ENCODE measurements at places on chromosomes 4 and X.

- DNase-seq = no peak
These were observed 432.5 kb upstream of the TENM3 start for GRCh38 chr4:181810711-181811110.

GRCh38 chr4:159282944-159283343 is 180.1 kb downstream of the RAPGEF2 start:
- no peak for DNase-seq

- no peak for DNase-seq
These were observed 856 bp downstream of the SLC9B1 start for GRCh38 chr4:103018391-103019307.

- no peak for DNase-seq
These were observed at the start of gene PSAPL1 for GRCh38 chr4:7434766-7435150. Gene PSAPL1 (minus strand): TSS chr4:7434930. CDS start chr4:7434879, 51 bp downstream.

- DNase-seq = no peak
These were observed 172.3 kb downstream of the SHROOM3 start for GRCh38 chr4:76607266-76607799.

DNA sequence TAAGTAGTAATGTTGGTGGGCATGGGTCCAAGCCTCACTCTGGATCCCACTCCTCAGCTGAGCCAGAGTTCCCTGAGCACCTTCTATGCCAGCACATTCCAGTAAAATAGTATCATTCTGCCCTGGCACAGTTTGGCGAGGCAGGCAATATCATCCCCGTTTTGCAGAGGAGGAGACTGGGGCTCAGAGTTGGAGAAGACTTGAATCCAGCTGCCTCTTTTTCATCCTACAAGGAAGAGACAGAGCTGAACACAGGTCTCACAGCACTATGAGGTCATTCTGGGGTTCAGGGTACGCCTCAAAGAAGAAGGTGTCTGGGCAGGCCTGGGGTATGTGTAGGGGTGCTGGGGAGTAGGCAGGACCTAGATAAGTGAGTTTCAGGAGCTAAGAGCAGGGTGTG is 103.9 kb upstream of the STX18 start:
- DNase-seq = no peak

GRCh38 chrX:112355931-112356330 is 273.4 kb upstream of the TRPC5 start:
- no peak for DNase-seq

GRCh38 chrX:5870238-5870637 is 358.4 kb downstream of the NLGN4X start:
- DNase-seq = no peak

- no peak for DNase-seq
These were observed 64.1 kb downstream of the TMA16 start for GRCh38 chr4:163558539-163559044.

DNA sequence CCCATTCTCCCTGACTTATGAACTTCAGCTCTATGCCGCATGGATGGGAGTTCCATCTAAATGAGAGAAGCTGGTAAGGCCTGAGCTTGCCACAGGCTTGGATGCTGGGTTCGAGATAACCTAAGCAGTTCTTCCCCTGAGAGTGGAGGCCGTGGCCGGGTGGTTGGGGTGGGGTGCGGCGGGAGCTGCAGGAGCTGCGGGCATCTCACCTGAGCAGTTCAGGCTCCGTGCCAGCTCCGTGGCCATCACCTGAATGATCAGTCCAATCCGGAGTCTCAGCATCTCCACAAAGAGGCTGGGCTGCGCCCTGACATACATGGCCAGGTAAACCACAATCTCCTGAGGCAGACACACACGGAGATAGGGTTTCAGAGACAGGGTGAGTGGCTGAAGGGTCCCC is 77.6 kb downstream of the PHKA2 start:
- no peak for DNase-seq

GRCh38 chrX:46704767-46705386 is 54.0 kb downstream of the SLC9A7 start:
- DNase-seq = peak; percentile 2

GRCh38 chrX:153903238-153903980 is 1.1 kb upstream of the AVPR2 start:
- no peak for DNase-seq

DNA sequence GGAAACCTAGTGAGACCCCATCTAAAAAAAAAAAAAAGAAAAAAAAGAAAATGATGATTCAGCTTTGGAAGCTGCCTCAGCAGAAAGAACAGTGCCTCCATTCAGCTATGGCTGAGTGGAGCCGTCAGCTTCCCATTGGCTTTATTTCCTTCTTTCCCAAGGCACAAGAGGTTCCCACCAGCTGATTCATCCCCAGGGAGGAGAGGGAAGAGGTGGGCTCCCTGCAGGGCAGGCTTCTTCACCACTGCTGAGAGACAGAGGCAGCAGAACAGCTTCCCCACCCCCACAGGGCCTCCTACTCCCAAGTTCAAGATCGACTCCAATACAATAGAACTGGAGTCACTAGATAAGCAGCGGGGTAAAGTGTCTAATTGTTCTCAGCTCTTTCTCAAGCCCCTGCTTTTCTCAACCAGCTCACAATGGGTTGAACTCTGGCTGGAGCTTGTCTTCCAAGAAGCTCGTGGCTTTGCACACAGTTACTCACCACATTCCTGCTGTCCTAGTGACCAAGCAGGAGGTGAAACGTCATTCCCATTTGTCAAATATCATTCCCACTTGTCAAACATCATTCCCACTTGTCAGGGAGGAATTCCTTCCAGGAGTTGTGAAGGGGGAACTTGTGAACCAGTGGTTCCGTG is 47.8 kb downstream of the FHDC1 start:
- DNase-seq = no peak

GRCh38 chr4:163595580-163595979 is 101.1 kb downstream of the TMA16 start:
- no peak for DNase-seq

DNA sequence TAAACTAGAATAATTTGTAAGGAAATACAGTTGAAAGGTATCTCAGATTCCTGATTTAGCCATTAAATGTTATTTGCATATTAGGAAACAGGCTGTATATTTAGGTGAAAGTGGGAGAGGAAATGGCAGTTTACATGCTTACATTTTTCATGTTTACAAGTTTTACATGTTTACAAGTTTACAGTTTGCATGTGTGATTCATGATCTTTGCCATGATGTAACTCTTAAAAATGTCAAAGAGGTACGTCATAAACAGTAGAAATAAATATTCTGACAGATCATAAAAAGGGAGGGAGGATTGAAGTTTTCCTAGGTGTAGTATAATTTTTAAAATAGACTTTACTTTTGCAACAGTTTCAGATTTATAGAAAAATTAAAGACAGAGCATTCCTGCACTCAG is 45.7 kb downstream of the KDM6A start:
- no peak for DNase-seq

- no peak for DNase-seq
These were observed 2.4 kb downstream of the XAGE3 start for GRCh38 chrX:52865343-52865998.

DNA sequence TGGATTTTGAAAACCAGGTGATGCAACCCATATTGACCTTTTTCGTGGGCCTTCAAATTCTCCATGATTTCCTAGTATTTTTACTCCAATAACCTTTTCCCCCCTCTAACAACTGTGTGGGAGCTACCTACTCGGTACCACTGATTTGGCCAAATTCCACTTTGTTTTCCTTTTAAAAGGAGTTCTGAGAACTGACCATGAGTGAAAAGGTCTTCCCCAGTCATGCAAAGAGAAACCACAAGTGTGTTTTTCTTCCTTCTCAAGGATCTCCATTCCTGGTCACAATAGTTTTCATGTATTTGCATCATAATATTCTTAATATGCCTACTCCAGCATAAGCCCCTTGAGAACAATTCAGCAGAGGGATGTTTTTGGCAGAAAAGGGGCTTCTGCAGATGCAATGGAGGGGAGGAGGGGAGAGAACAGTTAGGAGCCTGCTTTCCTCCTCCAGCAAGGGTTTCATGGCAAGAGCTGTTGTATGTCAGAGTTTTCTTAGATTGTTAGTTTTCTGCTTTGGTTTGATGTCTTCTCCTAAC is 195.3 kb upstream of the ANXA3 start:
- DNase-seq = no peak

DNA sequence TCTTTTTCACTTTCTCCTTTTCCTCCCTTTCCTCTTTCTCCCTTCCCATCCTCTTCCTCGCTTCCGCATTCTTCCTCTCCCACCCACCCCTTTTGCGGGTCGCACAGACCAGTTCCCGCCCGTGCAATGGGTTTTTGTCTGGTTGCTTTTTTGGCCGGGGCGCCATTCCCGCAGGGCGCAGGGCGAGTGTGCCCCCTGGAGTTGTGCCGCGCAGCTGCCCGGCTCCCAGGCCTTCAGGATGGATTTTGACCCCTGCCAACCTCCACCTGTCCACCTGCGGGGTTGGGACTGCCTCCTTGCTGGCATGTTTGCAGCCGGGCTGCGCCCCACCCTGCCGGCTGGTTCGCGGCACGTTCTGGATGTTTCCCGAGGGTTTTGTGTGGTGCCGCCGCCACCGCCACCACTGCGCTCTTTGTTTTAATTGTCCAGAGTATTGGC is 578 bp upstream of the SEL1L3 start:
- no peak for DNase-seq

DNA sequence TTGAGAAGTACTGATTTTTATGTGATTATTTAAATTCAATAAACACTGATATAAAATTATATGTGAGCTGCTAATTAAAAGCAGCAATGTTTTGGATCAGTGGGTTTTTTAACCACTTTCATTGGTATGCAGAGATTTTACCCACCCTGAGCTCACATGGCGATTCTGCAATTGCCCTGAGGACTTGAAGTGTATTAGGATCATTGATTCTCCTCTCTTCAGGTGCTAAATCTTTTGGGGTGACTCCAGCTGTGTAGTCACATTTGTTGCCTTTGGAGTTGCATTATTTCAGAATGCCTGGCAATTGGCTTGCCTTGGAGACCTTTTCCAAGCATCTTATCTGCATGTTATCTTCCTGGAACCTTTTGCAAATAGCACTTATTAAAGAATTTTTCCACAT is 51.3 kb downstream of the UGT8 start:
- DNase-seq = no peak

- DNase-seq = no peak
These were observed 62.5 kb upstream of the HOPX start for GRCh38 chr4:56743550-56743949.

- no peak for DNase-seq
These were observed 318.6 kb downstream of the NAF1 start for GRCh38 chr4:162847945-162848549.

- DNase-seq = no peak
These were observed 43.8 kb downstream of the WWC2 start for GRCh38 chr4:183142571-183143550.

GRCh38 chrX:63281465-63281864 is 69.7 kb downstream of the SPIN4 start:
- DNase-seq = no peak

DNA sequence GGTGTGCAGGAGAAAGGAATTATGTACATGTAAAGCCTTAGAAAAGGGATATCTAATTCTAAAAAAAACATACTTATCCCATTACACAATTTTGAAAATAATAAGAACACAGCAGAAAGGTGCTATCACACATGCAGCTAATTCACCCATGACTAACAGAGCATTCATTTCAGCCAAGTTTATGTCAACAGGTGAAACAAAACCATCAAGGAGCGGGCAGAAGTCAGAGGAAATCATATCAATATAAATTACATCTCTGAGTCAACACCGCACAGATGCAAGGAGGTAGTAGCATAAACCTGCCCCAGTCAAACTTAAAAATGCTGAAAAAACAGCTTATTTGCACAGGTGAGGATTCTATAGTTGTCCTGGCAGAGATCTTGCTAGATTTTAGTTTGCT is 197.9 kb downstream of the PRDM5 start:
- DNase-seq = no peak

- DNase-seq = no peak
These were observed 206.0 kb upstream of the ARHGAP24 start for GRCh38 chr4:85268961-85269360.

- DNase-seq = no peak
These were observed 20.3 kb upstream of the PACRGL start for GRCh38 chr4:20679951-20680350.

DNA sequence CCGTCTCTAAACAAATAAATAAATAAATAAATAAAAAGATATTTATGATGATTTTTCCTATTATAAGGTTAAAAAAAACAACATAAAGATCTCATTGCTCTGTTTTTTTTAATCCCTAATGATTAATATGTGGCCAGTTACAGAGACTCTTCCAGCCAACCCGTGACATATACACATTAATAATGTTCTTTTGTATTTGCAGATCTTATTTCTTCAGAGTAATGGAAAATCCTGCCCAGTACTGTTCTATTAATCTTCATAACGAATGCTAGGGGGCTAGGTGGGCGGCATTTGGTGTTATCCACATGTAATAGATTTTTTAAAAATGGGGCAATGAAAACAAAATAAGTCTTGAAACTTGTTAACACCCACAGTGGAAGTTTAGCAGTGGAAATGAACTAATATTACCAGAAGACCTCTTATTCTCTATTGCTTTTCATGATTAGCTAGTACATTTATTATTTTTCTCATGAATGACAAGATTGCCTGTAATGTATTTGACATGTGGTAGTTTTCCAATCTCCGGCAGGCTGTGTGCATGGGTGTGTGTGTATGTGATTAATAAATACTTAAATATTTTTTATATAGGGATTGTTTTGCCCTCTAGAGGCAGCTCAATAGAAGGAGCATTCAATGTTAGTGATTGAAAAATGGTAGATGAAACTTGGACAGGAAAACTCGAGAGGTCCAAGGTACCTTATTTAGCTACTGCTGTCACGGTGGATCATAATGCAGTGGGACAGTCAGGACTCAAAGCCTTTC is 457.4 kb downstream of the IL1RAPL1 start:
- DNase-seq = no peak

DNA sequence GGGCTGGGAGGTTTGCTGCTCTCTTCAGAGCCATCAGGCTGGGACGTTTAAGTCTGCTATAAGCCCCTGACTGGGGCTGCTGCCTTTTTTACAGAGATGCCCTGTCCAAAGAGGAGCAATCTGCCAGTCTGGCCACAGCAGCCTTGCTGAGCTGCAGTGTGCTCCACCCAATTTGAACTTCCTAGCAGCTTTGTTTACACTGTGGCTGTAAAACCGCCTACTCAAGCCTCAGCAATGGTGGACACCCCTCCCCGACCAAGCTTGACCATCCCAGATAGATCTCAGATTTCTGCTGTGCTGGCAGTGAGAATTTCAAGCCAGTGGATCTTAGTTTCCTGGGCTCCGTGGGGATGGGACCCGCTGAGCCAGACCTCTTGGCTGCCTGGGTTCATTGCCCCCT is 40.7 kb downstream of the SPATA18 start:
- DNase-seq = no peak

DNA sequence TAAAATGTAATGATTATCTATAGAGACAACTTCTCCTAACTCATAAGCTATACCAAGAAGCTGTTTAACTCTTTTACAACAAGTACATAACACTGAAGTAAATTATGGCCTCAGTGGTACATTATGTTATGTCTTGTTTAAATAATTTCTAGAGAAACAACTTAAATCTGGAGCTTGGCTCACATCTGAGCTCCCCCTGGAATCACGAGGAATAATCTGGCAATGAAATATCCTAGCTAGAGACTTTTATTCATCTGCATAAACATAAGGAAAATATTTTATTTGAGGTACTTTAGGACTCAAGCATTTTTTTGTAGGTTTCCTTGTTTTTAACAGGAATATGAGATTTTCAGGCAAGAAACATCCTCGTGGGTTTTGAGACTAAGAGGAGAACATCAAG is 354.7 kb upstream of the SLC7A11 start:
- DNase-seq = no peak

All from stimulated activated CD8-positive, alpha-beta memory T cell treated with anti-CD3 and anti-CD28 coated beads, Interleukin-7, amount 100 ng/mL, for 48 hours (primary cell).